ENCODE measurements at places on chromosomes 11 and 22.

DNA sequence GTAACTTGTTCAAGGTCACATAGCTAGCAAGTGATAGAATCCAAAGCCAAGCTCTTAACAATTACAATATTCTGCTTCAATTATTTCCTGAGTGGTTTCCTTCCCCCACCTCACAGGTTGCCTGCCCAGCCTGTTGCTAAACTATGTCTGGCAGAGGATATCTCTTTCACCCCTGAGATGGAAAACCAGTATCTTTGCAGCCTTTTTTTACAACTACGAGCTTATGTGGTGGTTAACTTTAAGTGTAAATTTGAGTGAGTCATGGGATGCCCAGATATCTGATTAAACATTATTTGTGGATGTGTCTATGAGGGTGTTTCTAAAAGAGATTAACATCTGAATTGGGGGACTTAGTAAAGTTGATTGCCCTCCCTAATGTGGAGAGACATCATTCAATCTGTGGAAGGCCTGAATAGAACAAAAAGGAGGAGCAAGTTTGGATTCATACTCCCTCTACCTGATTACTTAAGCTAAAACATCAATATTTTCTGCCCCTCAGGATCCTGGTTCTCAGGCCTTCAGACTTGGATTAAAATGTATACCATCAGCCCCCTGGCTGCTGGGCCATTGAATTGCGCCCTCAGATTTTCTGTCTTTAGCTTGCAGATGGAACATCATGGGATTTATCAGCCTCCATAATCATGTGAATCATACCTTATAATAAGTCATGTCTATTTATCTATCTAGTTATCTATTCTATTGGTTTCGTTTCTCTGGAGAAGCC lies 911.9 kb downstream of the METTL15 start:
- no peak for DNase-seq

GRCh38 chr11:79095424-79095823 lies 345.4 kb downstream of the TENM4 start:
- DNase-seq = no peak

- DNase-seq = no peak
Observed at GRCh38 chr11:2135648-2136201, 3.5 kb downstream of the IGF2 start.

DNA sequence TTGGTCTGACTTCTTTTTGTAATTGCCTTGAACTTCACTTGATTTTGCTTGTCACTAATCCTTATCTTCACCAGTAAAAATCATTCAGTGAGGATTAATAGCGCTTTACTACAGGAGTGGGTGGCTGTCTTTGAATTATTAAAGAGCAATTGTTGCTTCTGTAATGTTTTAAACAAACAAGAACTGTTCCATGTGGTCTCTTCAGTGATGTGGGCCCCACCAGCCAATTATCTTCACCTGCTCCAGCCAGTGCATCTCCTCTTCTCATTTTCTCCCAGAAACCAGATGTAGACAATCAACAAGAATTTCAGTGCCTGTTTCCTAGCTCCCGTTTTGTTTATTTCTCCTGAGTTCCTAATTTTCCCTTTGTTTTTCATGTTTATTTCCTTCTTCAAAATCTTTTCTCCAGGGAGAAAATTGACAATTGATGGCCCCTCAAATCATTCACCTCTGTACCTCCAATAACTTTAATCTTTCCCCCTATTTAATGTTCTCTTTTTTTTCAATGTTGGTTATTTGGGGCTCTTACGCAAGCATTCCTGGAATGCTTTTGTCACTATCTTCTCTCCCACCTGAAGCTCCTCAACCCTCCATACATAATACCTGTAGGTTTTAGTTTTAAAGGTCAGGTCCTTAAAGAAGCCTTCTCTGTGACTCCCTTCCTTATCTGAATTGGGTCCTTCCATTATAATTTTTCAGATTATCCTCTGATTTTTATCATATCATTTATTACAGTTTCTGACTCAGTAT lies 115.1 kb downstream of the ARFGAP2 start:
- no peak for DNase-seq

GRCh38 chr11:129013737-129014475 lies 71.2 kb upstream of the TP53AIP1 start:
- DNase-seq = no peak

GRCh38 chr22:50724616-50725015 lies 13.4 kb upstream of the ACR start:
- DNase-seq = no peak

- DNase-seq = no peak
Observed at GRCh38 chr11:66842501-66842895, 743 bp upstream of the RCE1 start.

GRCh38 chr11:132595711-132596134 lies 936.6 kb downstream of the OPCML start:
- DNase-seq = no peak

DNA sequence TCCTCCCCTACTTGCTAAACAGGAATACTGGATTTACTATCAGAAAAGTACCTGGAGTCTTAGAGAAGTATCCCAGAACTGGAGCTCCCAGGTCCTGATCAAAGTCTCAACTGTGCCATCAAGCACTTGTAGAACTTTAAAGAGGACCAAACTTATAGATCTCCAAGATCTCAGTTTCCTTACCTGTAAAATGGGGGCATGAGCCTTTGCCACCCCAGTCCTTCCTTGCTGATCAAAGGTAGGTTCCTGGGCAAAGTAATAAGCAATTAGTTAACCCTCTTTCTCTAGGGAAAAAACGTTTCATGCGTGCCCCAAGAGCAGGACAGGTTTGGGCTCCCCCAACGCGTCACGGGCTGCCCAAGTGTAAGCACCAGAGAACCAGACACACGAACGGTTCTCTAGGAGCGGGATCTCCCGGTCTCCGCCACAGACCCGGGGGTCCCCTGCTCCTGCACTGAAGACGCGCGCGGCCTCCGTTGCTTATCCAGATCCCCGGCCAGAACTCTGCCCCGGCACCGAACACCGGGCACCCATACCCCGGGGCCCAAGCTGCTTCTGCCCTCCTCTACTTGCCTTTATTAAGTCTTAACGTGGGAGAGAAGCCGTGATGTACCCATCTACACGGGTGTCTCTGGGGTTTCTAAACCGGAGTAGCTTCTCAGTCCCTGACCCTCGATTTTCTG lies 505 bp downstream of the ZNF214 start:
- DNase-seq = no peak

GRCh38 chr11:14308114-14308896 lies 50.7 kb downstream of the RRAS2 start:
- DNase-seq = no peak

All from activated CD4-positive, CD25-positive, alpha-beta regulatory T cell treated with anti-CD3 and anti-CD28 coated beads, Interleukin-2, amount 50 U/mL, for 16 hours (primary cell).